IPS DF 6.9 (cell line): ENCODE measurements at places on chromosomes 6 and 20.

DNA sequence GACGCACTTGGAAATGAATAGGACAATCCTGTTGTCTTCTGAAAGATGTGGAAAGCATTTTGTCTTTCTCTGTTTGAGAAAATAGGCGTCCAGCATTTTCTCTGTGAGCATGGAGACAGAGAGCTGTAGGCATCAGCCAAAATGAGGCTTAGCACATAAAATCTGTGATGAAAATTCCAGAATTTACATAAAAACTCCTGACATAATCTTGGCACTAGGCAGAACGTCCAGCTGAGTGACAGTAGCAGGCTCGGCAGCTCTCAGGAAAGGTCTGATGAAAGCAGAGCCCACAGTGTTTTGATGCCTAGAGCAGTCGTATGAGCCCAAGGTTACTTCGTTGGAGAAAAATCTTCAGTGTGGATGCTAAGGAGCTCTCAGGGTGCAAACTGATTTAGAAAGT is 543.3 kb upstream of the MAP3K7 start:
- H3K27ac ChIP-seq, result no peak overlapping the region
- H3K4me1 ChIP-seq, result no peaks in the 10 kb centered on the region
- no peak overlapping the region for H3K4me3 ChIP-seq

GRCh38 chr6:45587229-45588060 is 209.7 kb upstream of the SUPT3H start:
- no peak for DNase-seq
- H3K4me1 ChIP-seq, result no peaks in the 10 kb centered on the region
- H3K27ac ChIP-seq, result no peak overlapping the region
- H3K27me3 ChIP-seq, result no peaks in the 10 kb centered on the region
- H3K4me3 ChIP-seq, result no peak overlapping the region

DNA sequence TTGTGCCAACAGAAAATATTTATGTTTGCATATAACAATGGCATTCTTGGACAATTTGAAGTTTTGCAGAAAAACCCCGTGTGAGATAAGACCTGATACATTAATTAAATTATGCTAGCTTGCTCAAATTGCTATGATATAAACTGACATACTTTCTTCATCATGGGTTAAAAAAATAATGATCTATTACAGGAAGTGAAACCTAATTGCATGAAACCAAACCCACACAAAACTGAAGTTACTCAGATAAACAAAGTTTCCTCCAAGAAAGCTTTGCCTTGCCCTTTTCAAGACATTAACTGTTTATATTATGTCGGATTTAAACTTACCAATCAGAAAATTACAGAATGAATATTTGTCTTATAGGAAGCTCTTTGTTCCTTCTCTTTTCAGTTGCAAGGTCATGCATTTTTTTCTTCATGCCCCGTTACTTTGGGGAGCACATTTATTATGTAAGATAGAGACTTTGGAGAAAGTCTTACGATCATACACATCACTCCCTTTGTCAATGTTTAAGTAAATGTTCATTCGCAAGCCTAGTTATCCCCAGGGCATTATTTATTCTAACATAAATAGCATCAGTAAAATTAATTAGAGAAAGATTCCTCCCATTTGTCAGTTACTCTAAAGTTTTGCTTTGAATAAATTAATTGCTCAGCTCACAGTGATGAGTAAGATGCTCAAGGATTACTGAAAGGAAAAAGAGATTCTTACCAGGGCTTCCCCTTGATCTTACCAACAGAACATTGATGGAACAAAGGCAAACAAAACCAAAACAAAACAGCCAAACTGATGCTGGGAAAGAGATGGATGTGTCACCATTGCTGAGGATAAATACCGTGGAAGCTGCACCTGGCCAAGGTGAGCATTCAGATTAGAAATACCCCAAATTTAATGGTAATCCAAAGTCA is 14.8 kb upstream of the TMEM244 start:
- DNase-seq, result no peak
- H3K36me3 ChIP-seq, result no peaks in the 10 kb centered on the region
- no peak overlapping the region for H3K4me3 ChIP-seq
- no peaks in the 10 kb centered on the region for H3K27me3 ChIP-seq

- peaks cover 29% of the 10 kb centered on the region for H3K36me3 ChIP-seq
- no peaks in the 10 kb centered on the region for H3K27me3 ChIP-seq
- H3K4me1 ChIP-seq, result no peaks in the 10 kb centered on the region
- no peak for DNase-seq
Measured at GRCh38 chr20:35474303-35474871, 19.0 kb downstream of the CEP250 start.

DNA sequence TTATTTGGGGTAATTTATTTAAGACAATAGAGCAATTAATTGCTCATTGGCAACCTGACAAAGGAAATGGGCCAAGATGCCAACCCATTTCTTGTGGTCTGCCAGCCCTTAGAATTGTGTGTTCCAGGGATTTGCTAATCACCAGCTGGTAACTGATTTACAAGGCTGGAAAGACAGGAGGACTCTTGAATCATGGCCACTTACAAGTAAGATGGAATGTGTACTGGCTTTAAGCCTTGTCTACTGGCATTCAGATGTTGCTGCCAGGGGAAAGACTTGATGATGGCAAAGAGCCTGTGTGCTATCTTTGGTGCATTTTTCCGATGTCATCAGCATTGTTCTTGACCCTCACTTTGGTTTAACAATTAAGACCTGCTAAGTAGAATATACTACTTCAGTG is 91.0 kb downstream of the BCKDHB start:
- H3K4me1 ChIP-seq, result no peaks in the 10 kb centered on the region
- no peaks in the 10 kb centered on the region for H3K27me3 ChIP-seq
- no peaks in the 10 kb centered on the region for H3K36me3 ChIP-seq
- no peak overlapping the region for H3K4me3 ChIP-seq
- DNase-seq, result no peak

DNA sequence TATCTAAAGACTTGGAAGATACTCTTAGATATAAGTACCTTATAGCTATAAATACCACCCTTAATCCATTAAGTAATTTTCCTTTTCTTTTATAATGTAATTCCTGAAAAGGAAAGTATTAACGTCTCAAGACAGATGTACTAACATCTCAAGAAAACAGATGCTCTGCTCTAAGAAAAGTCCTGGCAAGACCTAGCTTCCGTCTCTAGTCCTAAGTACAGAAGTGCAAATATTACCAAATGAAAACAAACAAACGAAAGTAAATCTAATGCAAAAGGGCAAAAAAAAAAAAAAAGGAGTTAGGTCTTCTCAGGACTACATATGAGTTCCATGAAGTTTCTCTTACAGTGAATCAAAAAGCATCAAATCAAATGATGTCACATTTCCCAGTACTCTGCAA is 106.8 kb upstream of the PDE10A start:
- H3K36me3 ChIP-seq, result no peaks in the 10 kb centered on the region
- no peak for DNase-seq
- no peak overlapping the region for H3K4me3 ChIP-seq
- no peaks in the 10 kb centered on the region for H3K4me1 ChIP-seq
- no peaks in the 10 kb centered on the region for H3K27me3 ChIP-seq

DNA sequence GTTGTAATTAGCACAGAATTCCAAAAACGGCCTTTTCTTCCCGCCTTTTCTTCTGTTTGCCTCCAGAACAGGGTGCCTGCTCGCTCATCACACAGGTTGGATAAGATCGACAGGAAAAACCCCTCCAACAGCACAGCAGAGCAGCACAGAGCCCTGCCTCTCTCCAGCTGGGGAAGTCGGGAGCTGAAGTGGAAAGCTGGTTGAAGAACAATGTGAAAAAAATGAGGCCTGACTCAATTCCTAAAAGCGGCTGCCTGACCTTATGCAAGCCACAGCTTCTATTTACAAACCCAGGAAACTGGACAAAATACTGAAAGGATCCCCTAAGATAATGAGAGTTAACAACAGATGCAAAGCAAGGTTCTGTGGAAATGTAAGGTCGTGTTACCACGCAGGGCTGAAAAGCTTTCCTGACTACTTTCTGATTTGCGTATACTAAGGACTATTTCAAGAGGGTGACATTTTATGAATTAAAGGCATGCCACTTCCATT is 116.9 kb downstream of the TTLL2 start:
- H3K36me3 ChIP-seq, result no peaks in the 10 kb centered on the region; the same call in 1 of the 2 replicates
- H3K27me3 ChIP-seq, result no peaks in the 10 kb centered on the region
- no peak overlapping the region for H3K4me3 ChIP-seq
- H3K27ac ChIP-seq, result peak overlapping the region; percentile 57
- H3K4me1 ChIP-seq, result peaks cover 16% of the 10 kb centered on the region
- DNase-seq, result peak; percentile 35

- no peaks in the 10 kb centered on the region for H3K27me3 ChIP-seq
- H3K36me3 ChIP-seq, result no peaks in the 10 kb centered on the region
- no peak overlapping the region for H3K27ac ChIP-seq
- DNase-seq, result no peak
Measured at GRCh38 chr6:5497896-5498578, 236.7 kb downstream of the FARS2 start.

DNA sequence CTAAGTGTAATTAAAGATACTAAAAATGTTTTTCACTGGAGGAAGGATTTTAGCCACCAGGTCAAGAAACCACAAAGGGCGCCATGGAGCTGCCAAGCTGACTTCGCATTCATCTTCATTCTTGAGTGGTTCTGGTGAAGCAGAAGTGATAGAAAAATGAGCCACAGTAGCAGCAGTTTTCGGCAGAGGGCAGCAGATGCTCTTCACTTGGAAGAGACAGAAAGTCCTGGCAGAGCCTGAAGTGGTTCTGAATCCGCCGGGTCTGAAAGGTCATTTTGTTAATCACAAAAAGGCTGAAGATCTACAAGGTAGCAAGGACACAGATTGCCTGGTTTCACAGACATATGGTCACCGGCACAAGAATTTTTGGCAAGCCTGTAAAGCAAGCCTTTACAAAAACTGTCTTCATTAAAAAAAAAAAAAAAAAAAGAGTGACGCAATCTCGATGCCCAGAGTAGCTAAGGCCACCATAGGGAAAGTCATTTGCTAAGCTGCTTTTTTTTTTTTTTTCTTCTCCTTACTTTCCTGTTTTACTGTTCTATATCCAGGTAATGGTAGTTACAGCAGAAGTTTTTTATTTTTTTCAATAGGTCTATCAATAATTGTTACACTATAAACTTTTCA is 345.1 kb upstream of the AGPAT4 start:
- peak; percentile 41 for DNase-seq
- H3K27ac ChIP-seq, result no peak overlapping the region
- no peak overlapping the region for H3K4me3 ChIP-seq
- H3K4me1 ChIP-seq, result no peaks in the 10 kb centered on the region
- no peaks in the 10 kb centered on the region for H3K36me3 ChIP-seq

GRCh38 chr6:155351273-155352129 is 37.2 kb upstream of the TFB1M start:
- no peaks in the 10 kb centered on the region for H3K4me1 ChIP-seq
- no peak overlapping the region for H3K27ac ChIP-seq
- no peaks in the 10 kb centered on the region for H3K36me3 ChIP-seq
- H3K4me3 ChIP-seq, result no peak overlapping the region

- no peaks in the 10 kb centered on the region for H3K27me3 ChIP-seq
- DNase-seq, result no peak
- H3K4me3 ChIP-seq, result no peak overlapping the region
- H3K36me3 ChIP-seq, result 0 out of 2 replicates have a peak, but pooled peaks cover 2% of the 10 kb centered on the region
- no peak overlapping the region for H3K27ac ChIP-seq
Measured at GRCh38 chr20:17358854-17359253, 132.0 kb downstream of the PCSK2 start.

DNA sequence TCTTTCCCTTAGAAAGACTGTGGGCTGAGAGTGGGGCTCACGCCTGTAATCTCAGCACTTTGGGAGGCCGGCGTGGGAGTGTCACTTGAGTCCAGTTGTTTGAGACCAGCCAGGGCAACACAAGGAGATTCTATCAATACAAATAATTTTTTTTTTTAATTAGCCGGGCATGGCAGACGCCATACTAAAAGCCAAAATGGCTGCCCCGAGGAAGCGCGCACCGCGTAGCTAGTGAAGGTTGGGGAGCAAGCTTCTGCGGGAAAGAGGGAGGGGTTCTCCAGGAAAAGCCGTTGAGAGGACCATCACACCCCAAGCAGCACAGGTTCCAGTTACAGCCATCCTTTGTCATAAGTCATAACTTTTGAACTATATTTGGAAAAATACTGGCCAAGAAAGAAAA is 21.3 kb upstream of the PNRC1 start:
- no peak for DNase-seq
- no peaks in the 10 kb centered on the region for H3K36me3 ChIP-seq
- H3K4me3 ChIP-seq, result no peak overlapping the region
- no peak overlapping the region for H3K27ac ChIP-seq

DNA sequence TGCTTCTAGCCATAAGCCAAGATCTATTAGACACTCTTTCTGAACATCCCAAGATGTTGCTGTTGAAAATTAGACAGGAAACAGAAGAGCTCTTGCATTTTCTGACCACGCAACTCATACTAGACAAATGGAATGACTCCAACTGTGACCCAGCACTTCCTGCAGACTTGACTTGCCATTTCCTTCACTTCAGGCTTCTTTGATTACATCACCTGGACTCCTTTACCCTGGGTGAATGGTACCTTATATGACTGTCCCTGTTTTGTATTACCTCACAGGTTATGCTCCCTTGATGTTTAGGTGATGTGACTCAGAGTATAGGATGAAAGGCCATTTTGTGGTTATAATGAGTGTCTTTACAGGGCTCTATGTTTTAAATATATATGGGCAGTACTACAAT is 236.1 kb downstream of the BMP2 start:
- no peak overlapping the region for H3K4me3 ChIP-seq
- DNase-seq, result no peak
- no peaks in the 10 kb centered on the region for H3K4me1 ChIP-seq

- H3K36me3 ChIP-seq, result no peaks in the 10 kb centered on the region
- H3K4me1 ChIP-seq, result peaks cover 6% of the 10 kb centered on the region; the same call in 1 of the 2 replicates
- H3K27me3 ChIP-seq, result no peaks in the 10 kb centered on the region
- no peak overlapping the region for H3K27ac ChIP-seq
- DNase-seq, result no peak
Measured at GRCh38 chr6:144265061-144265357, 20.1 kb upstream of the UTRN start.

GRCh38 chr6:135318738-135319469 is 137.8 kb downstream of the MYB start:
- no peaks in the 10 kb centered on the region; the same call in 1 of the 2 replicates for H3K4me1 ChIP-seq
- H3K27me3 ChIP-seq, result no peaks in the 10 kb centered on the region
- no peak for DNase-seq
- H3K36me3 ChIP-seq, result no peaks in the 10 kb centered on the region
- no peak overlapping the region for H3K4me3 ChIP-seq
- H3K27ac ChIP-seq, result no peak overlapping the region

GRCh38 chr6:26170951-26171841 is 84.0 kb downstream of the HFE start:
- H3K36me3 ChIP-seq, result no peaks in the 10 kb centered on the region
- H3K4me3 ChIP-seq, result peak overlapping the region; percentile 33; the same call in 1 of the 2 replicates
- no peak for DNase-seq
- H3K4me1 ChIP-seq, result no peaks in the 10 kb centered on the region
- H3K27me3 ChIP-seq, result no peaks in the 10 kb centered on the region

DNA sequence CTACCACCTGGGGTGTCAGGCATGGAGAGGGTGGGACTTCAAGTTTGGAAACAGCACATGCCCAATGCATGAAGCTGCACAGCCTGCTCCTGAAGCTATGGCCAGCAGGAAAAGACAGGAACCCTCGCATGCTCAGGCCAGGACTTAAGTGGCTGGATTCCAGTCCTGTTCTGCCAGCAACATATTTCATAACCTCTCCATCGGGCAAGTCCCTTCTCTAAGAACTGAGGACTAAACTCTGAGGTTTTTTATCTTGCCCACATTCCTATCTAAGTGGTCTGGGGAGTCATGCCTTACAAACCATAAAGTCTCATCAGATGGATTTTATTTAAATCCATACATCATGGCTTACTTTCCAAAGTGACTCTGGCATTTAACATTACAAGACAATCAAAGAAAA is 27.5 kb upstream of the AGPAT4 start:
- H3K36me3 ChIP-seq, result no peaks in the 10 kb centered on the region
- H3K27ac ChIP-seq, result no peak overlapping the region
- no peak for DNase-seq
- no peaks in the 10 kb centered on the region for H3K27me3 ChIP-seq
- H3K4me1 ChIP-seq, result no peaks in the 10 kb centered on the region
